ENCODE measurements at places on chromosomes 4 and X.

DNA sequence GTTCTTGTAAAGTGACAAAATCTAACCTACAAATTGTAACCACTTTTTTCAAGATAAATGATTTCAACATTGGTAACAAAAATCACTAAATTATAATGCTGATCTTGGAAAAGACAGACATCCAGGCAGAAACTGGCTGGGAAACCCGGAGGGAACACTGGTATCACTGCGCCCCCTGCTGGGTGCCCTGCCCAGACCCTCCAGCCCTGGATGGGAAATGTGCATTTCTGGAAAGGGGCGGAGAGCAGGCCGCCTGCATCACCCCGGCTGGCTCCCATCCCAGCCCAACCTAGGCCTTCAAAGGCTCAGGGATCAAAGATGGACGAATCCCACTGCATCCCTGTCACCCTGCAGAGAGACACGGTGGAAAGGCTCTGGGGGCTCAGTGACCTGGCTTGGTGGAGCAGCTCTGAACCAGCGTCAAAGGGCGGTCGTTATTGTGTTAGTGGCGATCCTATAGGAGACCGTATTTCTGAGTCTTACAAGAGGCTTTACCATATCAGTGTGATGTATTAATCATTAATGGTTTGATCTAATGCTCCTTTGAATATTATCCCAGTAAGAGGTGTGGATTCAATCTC, 37.3 kb downstream of the ACOX3 start:
- DNase-seq, result no peak

- no peak for DNase-seq
Measured at GRCh38 chrX:22037911-22038537, 5.9 kb downstream of the PHEX start.

GRCh38 chrX:41014776-41015360, 70.4 kb upstream of the USP9X start:
- no peak for DNase-seq

DNA sequence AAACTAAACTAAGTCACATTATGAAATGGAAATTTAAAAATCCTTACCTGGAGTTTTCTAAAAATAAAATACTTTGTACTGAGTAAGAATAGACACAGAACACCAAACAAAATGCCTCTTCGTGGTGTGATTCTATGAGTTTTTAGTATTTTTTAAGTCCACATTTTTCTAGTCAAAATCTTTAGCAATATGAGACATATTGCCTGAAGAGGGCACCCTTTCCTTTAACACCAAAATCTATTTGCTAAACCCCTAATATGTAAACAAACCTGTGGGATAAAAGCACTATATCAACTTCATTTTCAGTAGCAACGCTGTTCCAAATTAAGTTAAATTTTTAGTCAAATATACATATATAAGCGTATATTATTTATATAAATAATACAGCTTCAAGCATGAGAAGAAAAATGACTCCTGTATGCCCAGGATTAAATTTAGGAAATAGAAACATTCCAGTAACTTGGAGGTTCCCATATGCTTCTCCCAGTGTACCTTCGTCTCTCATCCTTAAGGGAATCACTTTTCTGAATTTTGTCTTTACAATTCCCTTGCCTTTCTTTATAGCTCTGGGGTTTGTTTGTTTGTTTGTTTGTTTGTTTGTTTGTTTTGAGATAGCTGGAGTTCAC, 23.0 kb upstream of the PGM2 start:
- DNase-seq, result no peak

DNA sequence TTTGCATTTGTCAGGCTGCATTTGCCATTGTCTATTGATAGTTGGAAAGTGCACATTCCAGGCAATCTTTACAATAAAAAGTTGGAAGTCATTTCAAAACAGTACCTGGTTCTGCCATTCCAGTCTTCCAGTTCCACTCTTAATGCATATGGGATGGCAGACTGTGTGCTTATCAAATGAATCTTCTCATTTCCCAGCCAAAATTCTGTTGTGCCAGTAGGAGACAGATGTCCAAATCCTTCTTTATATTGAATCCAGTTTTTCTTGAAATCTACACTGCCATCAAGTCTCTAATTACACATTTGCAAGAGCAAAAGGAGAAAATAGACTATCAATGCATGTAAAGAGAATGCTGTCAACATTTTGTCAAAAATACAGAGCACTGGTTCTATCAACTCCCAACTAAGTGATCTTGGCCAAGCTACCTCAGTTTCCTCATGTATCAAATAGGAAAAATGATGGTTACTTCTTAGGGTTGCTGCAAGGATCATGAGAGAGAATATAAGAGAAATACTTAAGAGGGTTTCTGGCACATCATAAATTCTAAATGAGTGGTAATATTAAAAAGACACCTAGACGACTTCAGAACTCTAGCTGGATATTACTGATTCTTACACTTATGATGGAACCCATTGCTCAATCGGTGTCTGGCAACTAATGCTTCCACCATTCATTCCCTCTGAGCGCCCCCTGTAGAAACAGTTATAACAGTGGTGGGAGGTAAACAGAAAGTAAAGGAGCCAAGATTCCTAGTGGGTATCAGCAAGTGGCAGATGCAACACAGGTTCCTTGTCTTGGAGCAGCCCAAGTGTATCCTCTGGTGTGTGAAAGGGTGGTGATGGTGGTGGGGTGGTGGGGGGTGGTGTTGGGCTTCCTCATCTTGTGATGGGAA, 3.8 kb downstream of the FGG start:
- DNase-seq, result no peak

- DNase-seq, result no peak
Measured at GRCh38 chr4:110989125-110989524, 366.2 kb upstream of the PITX2 start.

DNA sequence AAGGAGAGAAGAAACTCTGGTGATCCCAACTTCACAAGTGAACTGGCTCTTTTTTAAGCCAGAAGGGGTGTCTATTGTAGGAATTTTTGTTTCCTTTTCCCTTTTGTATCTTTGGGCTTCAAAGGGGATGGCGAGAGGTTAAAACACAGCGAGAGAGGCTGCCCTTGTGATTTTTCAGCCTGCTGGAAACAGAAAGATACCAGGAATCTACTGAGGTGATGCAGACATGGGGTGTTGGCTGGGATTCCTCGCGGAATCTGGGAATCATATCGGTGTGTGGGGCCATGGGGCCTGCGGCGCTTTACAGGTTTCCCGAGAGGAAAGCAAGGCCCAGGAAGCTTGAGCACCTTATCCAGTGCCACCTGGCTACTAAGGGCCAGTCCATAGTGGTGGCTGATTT, 99.4 kb upstream of the STX18 start:
- DNase-seq, result no peak

DNA sequence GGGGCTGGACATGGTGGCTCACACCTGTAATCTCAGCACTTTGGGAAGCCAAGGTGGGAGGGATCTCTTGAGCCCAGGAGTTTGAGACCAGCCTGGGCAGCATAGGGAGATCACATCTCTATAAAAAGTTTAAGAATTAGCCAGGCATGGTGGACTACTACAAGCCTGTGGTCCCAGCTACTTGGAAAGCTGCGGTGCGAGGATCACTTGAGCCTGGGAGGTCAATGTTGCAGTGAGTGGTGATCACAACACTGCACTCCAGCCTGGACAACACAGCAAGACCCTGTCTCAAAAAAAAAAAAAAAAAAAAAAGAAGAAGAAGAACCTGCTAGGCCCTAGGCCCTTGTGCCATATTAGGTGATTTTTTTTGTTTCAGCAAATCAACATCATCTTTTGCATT, 12.2 kb downstream of the SRD5A3 start:
- DNase-seq, result no peak

DNA sequence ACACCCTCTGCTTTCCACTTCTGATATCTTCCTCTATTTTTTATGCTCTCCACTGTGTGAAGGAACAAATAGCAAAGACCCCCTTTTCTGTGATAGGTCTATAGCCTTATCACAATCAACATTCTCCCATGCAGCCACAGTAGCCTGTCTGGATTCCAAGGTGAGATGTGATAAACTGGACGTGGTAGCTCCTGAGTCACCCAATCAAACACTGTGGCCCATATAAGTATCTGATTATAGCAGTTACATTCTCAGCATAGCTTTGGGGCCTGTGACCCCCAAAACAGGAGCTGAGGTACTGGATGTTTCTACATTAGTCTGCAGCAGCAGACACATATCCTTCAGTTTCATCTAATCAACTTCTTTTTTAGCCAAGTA, 172.7 kb upstream of the IGFBP7 start:
- DNase-seq, result no peak

DNA sequence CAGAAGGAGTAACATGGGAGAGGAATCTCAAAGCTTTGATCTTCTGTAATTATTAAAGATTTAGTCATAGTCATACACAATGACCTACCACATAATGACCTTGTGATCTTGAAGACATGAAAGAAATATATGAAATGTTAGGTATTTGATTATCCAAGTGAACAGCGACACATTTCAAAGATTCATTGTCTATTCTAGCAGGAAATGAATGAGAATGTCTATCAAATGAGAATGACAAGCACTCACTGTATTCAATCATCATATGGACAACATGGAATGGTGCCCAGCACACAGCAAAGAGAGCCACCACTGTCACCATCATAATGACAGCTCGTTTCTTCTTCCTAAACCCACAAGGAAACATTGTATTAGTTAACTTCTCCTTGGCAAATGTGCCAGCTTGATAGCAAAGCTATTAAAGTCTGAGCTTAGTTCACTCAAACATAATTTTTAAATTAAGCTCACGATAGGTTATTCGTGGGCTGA, 50.6 kb downstream of the QRFPR start:
- DNase-seq, result no peak

GRCh38 chr4:26191353-26191752, 129.5 kb upstream of the RBPJ start:
- DNase-seq, result no peak

DNA sequence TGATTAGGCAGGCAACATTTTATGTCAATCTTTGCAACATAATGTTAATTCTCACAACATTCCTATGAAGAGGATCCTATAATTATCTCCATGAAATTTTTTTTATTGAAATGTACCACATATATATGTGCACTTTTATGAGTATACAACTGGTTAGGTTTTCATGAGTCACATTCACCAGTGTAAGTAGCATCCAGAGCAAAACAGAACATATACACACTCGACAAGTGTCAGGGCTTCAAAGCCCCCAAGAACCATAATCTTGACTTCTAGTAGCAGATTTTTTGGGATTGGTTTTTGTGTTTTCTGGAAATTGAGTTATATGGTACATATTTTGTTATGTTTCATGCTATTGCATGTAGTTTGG, 62.4 kb downstream of the ARHGAP10 start:
- DNase-seq, result no peak

GRCh38 chr4:87007528-87008446, 73.0 kb downstream of the AFF1 start:
- DNase-seq, result peak; percentile 24

DNA sequence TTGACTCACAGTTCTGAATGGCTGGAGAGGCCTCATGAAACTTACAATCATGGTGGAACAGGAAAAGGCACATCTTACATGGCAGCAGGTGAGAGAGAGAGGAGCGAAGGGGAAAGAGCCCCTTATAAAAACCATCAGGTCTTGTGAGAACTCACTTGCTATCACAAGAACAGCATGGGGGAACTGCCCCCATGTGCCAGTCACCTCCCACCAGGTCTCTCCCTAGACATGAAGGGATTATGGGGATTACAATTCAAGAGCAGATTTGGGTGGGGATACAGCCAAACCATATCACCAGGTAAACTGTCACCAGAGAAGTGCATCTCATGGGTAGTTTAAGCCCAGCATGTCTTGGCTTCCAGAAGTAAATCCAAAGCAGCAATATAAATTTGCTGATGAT, 7.5 kb upstream of the SMARCA5 start:
- DNase-seq, result no peak

DNA sequence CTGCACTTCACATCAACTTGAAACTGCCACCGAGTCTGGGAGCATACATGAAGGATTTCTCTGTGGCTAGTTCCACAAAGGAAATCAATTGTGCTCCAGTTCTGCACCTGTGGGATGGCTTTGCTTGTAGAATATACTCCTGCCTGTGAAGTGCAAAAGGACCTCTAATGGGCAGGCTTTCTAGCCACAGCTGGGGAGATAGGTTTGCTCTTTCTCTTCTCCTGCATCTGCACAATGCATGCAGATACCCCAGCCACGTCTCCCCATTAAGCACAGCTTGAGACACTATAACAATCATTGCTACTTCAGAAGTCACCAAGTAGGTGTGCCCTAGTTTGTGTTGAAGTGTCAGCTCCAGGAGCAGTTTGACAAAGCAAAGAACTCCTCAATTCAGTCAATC, 364.6 kb downstream of the ZIC3 start:
- DNase-seq, result no peak

DNA sequence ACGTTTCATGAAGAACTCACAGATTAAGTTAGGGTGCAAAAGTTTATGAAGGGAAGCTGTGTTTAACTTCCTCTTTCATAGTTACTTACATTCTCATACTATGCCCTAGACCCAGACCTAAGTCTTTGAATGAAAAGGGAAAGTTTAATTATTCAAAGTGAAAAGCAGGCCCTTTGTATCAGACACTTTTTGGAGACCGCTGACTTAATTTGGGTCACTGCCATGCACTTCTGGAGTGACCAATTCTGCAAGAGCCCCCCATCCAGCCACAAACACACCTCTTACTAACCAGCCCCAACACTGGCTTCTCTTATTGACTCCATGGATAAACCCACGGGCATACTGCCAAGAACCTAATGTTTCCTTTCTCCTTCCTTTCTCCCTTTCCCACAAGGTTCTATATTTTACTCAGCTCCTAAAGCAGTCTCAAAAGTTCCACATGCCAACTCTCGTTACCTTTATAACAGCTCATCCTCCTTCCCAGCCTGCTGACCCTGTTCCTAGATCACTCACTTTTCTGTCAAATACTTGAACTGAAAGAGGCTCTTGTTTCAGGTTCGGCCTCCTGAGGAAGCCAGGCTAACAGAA, 34.5 kb downstream of the ABCE1 start:
- DNase-seq, result no peak
